ENCODE measurements at places on chromosomes 1 and 21.

GRCh38 chr1:162561616-162562469, at the start of gene UAP1:
Gene UAP1, plus strand, starts transcription at chr1:162561722. Its CDS starts 4,347 bp downstream, at chr1:162566069.
- DNase-seq, result no peak

DNA sequence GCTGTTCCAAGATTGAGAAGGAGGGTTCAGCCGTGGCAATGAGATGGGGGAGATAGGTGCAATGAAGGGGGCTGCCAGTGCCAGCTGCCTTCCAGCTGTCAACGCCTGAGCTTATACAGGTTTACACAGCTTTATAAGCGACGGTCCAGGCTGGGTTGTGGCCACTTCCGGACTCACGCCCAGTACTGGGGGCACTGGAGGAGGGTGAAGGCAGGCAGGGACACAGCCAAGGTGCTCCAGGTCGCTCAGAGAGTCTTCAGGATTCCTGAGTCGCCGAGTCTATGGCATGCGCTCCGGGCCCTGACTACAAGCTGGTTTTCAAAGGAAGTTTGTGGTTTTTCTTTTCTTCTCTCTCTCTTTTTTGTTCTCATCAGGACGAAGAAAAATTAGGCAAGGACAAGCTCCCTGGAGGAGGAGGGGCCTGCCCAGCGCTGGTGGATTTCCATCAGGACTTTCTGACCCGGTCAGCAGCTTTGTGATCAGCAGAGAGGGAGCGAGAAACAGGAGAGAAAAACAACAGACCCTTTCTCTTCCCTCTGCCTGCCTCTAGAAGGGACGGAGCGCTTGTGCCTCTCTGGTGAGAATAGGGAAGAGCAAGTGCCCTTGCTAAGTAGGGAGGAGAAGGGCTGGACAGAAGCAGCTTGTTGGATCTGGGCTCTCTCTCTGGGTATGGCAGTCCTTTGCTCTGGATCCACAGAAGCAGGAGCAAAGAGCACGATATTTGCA, at the start of gene MINDY1:
Gene MINDY1, minus strand, starts transcription at position 576 of the 726 bp plus-strand sequence. CDS start 4,285 bp downstream, outside the sequence.
- no peak for DNase-seq

DNA sequence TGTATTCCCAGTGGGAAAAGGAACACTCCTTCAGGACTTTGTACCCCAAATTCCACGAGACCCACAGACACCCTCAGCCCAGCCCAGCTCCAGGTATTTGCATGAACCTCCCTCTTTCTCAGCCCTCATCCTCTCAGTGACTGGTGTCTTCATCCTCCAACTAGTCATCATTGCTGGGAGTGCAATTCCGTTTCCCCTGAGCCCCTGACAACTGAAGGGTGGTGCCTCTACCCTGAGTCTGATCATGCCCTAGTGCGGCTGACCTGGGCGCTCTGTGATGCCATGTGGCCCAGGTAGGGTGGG, 3.8 kb upstream of the ZNF692 start:
- no peak for DNase-seq

DNA sequence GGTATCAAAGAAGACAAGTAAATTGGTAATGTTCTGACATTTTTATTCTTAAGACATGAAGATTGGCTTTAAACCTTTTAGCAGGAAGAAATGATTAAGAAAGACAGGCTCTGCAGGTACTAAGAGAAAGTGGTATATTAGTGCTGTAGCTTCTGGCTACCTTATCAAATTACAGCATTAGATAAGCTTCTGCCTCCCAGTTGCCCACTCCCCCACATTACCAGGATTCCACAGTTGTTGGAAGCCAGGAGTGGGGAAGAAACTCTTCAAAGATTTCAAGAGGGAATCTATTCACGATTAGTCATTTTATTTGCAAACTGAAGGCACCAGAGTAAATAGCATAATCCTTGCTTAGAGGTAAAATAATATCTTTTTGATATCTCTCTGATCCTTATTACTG, 274.9 kb downstream of the LMO4 start:
- no peak for DNase-seq

GRCh38 chr1:157086299-157086698, 13.3 kb downstream of the ETV3L start:
- no peak for DNase-seq

DNA sequence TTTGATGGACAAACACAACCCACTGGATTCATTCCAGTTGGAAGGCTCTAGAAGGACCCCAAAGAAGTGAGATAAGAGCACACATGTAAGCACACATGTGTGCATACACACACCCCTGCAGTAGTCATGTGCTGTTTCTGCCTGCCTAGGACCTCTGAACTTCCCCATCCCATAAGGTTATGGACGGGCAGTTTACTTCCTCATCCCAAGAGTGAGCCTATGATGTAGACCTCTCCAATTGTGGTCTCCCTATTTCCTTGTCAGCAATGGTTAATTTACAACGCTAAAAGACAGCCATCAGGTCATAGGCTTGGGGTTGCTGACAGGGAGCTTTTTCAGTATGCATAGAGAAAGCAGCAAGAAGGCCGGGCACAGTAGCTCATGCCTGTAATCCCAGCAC, 15.4 kb upstream of the ADAR start:
- DNase-seq, result no peak

DNA sequence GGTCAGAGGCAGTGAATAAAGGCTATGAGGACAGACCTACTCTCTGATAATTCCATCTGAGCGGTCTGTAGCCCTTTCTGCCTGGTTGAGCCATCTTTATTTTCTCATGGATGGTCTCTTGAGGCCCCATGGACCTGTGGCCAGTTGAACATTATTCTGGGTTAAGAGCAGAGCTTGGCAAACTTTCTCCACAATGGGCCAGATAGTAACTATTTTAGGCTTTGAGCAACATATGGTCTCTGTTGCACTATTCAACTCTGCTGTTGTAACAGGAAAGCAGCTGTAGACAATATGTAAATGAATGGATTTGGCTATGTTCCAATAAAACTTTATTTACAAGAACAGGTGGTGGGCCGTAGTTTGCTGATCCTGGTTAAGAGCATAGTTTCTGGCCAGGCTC, 62.7 kb downstream of the KAZN start:
- DNase-seq, result no peak

- DNase-seq, result no peak
These were observed 9.6 kb downstream of the WRAP73 start for GRCh38 chr1:3640121-3640837.

DNA sequence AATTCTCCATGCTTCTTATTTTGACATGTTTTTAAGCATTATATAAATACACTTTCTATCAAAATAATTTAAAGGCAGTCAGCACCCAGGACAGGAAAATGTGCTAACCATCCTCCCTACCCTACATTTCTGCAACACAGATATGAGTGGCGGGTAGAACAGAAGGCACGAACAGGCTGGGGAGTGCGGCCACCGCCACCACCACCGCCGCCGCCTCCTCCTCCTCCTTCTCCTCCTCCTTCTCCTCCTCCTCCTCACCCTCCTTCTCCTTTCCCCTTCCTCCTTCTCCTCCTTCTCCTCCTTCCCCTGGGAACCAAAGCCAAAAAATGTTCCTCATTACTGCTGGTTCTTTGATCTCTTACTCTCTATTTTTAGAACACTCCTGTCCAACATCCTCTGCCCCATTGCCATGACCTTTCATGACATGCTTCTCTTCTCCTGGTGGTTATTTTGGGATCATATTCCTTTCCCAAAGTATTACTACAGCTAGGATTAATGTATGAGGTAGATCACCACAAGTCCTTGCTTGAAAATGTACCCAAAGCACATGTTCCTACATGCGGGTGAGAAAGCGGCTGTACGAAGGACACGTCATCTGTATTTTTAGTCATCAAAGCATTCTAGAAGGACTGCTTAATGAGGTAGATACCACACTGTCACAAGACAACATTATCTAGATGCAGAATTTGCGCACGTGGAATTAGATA, 24.5 kb upstream of the CCN1 start:
- no peak for DNase-seq

GRCh38 chr1:230806552-230806951, 59.4 kb downstream of the CAPN9 start:
- no peak for DNase-seq

GRCh38 chr1:207362962-207363860, 41.7 kb downstream of the CD55 start:
- DNase-seq, result no peak

DNA sequence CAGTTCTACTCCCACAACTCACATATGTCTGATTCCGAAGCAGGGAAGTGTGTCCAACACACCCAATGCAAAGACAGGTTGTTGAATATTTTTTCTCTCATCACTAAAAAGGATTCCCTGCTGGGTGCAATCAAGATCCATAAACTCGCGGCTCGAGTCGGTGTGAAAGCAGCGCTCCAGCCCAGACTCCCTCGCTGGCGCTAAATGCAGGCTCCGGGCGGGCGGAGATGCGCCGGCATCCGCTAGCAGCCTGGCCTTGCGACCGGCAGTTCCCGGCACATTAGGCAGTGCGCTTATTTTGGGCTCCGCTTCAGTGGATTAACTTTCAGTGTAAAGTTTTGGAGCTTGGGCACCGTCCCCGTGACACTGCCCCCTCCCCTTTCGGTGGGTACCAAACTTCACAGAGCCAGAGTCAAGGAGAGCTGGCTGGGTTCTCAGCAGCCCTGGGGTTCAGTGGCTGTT, 87.7 kb upstream of the POU3F1 start:
- DNase-seq, result no peak

DNA sequence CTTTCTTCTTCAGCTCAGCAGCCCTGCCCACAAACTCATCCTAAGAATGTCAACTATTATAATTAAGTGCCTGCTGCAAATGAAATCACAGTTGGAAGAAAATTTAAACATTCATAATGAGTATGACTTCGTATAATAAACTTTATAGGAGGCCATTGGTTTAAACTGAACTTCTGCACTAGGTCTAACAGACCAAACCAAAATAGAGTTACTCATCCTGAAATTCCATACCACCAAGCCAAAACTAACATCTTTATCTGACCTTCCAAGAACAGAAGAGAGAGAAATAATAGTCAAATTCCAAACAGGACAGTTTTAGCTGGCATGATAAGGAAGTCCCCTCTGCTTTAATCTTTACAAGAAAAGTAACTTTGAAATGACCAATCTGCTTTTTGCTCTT, 472.4 kb upstream of the PRMT6 start:
- DNase-seq, result no peak

DNA sequence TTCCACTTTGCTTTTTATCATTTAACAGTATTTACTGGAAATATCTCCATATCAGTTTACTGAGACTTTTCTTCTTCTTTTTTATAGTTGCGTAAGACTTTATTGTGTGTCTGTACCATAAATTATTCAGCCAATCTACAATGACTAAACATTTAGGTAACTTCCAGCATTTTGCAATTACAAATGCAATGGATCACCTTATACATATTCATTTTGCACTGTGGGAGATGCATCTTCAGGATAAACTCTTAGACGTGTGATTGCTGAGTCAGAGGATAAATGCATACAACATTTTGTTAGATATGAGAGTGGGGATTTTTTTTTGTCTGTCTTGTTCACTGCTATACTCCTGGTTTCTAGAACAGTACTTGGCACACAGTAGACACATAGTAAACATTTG, 95.7 kb upstream of the GCLM start:
- peak; percentile 40 for DNase-seq

DNA sequence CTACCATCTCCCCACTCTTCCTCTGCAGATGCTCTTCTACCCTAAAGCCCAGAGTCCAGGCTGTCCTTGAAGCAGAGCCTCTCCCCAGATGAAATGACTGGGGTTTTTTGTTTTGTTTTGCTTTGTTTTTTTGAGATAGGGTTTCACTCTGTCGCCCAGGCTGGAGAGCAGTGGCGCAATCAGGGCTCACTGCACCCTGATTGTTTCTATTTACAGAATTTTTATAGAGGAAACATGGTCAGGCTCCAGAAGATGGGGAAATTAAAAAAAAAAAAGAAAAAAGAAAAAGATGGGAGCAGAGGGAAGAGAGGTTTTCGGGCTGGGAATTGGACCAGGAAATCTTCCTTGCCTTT, 43.7 kb upstream of the ZNF281 start:
- DNase-seq, result no peak

- DNase-seq, result no peak
These were observed 313.9 kb upstream of the USP24 start for GRCh38 chr1:55529017-55529416.

GRCh38 chr1:243416495-243416894, 160.7 kb downstream of the SDCCAG8 start:
- no peak for DNase-seq

GRCh38 chr1:15848929-15849774, 1.6 kb downstream of the SPEN start:
- DNase-seq, result peak; percentile 80

DNA sequence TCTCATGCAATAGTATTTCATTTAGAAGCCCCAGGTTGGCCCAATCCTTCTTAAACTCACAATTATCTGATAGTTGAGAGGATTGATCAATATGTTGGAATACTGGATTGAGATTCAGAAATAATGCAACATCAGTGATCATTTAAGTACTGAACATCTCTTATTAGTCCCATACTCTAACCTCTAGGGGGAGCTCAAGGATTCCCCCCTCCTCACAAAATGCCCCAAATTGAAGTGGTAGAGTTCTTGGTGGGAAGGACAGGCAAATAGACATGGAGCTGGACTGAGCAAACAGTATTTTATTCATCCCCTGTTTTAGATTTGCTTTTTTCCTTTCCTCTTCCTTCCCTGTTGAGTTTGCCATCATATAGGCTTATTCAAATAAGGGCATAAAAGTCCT, 62.8 kb downstream of the NGF start:
- no peak for DNase-seq

DNA sequence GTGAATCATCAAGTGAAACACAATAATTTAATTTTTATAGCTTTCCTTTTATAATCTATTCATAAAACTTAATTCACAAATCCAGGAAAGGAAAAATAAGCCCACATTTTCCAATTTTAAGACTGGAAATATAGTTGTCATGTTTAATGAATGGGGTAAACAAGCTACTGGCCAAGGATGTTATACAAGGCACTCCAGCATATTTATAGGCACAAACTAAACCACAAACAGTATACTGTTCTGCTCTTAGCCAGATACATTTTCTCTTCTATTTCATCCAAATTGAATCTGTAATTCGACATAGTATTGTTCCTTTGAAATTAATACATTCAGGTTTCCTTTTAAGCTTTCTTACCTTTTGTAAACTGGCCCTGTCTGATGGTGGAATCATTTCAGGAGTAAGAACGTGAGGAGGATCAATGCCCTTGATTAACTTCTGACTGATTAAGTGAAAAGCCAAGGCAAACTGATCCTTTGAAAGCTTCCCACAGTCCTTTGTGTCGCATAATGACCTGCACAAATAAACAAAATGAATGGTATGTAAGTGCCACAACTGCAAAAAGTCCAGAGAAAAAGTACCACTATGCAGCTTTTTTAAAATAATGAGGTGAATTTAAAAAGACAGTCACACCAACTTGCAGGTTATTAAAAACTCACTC, 74.4 kb downstream of the EPS15 start:
- DNase-seq, result no peak

DNA sequence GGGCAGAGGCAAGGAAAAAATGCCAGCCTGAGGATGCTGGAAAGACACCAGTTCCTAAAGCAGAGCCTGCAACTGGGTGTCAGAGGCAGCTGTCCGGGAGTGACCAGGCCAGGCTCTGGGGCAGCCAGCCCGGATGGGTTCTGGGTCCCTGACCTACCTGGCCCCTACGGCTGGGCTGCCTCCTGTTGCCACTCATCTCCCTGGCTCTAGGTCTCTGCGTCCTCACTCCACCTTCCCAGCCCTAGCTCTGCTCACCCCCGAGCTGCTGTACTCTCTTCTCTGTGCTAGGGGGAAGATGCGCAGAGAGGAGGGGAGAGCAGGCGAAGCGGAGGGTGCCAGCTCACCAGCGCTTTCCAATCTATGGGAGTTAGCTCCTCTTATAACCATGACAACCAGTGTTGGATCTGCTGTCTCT, 9.0 kb downstream of the ARHGEF2 start:
- DNase-seq, result no peak

Measured in SK-N-MC (cell line).